Stimulated activated CD4-positive, alpha-beta T cell treated with anti-CD3 and anti-CD28 coated beads, Interleukin-2, amount 100 ng/mL, for 24 hours (primary cell): ENCODE measurements at places on chromosomes 3 and 15.

DNA sequence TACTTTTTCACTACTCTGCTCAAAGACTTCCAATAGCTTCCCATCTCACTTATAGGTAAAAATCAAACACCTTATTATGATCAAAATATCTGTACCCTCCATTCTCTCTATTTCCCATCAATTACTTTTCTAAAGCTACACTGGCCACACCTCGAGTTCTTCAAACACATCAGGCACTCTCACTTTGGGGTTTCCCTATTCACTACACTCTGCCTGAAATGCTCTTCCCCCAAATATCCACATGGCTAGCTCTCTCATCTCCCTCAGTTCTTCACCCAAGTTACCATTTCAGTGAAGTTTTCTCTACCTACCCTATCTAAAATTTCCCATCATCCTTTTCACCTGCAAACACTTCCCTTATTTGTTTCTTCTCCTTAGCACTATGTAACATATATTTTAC lies 14.8 kb downstream of the UBE3A start:
- no peak for DNase-seq

DNA sequence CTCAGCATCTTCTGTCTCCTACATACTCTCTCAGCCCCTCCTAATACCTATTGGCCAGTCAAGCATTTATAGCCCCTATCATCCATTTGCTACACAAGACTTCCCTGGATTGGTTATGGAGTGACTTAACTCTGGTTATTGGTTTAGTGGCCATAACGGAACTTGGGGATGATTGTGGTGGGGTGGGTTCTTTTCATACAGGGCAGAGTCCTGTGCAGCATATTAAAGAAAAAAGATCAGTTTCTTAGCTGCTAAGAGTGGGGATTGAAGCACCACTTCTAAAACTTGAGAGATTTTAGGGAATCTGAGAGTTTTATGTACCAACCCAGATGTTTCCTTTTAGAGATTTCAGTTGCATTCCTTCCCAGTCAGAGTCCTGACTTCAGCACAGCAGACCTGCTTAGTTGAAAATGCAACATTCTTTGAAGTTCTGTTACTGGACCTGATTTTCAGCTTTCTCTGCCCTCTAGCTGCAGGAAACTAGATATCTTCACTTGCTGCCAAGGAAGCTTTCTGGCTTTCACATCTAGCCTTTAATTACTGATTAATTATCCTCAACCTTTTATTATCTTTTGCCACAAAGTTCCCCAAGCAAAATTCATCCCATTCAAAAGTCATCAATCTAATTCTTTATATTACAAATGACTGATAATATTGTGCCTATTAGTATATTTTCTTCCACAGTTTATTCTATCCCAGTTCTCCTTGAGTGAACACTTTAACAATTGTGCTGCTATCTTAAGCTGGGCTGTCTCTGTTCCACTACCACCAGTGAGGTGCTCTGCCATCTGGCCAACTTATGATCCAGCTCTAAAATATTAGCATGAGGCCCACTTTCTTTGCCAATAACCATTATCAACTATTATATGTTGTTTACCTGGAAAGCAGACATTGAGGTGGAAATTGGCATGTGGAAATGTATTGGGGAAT lies 906.0 kb upstream of the ALCAM start:
- DNase-seq = no peak

DNA sequence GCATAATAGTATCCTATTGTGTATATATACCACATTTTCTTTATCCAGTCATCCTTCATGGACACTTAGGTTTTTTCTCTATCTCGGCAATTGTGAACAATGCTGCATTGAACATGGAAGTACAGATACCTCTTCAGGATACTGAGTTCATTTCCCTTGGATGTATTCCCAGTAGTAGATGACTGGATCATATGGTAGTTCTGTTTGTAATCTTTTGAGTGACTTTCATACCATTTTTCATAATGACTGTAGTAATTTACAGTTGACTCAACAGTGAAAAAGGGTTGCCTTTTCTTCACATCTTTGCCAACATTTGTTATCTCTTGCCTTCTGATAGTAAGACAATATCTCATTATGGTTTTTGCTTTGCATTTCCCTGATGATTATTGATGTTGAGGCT lies 21.8 kb downstream of the MYH15 start:
- no peak for DNase-seq

- no peak for DNase-seq
Measured at GRCh38 chr15:48309740-48310139, 21.5 kb upstream of the DUT start.
